ENCODE measurements at places on chromosomes 2 and 18.
A peak's percentile ranks its signal among the peaks of the same experiment; 100 is the strongest.

DNA sequence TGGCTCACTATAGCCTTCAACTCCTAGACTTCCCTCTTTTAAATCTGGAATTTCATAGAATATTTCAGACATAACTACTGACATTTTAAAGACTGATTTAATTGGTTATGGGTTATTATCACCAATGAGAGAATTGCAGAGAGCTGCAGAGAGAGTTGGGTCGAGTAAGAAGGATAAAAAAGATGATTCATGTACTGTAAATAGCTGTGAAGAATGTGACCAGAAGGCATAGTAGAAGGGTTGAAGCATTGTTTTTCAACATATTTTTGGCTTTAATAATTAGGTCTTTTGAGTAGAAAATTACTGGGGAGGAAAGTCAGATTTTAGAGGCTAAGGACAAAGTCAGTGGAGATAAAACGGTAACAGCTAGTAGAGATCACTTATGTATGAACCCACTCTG is 503.2 kb upstream of the SLC8A1 start:
- no peak for DNase-seq

DNA sequence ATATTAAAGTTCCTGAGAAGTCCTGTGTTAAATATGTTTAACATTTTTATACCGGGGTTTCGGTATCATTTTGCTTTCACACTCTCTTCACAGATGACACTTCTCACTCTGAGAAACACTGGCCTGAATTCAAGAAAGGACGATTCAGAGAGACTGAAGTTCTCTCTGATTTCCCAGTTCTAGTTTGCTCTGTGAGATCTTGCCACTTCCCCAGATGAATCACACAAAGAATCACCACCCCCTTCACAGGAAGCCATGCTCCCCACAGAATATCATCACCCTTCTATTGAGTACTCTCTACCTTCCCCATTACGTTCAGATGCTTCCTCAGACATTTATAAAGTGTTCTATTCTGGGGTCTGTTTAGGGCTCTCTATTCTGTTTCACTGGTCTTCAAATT is 16.1 kb upstream of the CD207 start:
- peak; percentile 91 for DNase-seq

GRCh38 chr2:156242874-156243273 is 89.6 kb downstream of the NR4A2 start:
- no peak for DNase-seq

DNA sequence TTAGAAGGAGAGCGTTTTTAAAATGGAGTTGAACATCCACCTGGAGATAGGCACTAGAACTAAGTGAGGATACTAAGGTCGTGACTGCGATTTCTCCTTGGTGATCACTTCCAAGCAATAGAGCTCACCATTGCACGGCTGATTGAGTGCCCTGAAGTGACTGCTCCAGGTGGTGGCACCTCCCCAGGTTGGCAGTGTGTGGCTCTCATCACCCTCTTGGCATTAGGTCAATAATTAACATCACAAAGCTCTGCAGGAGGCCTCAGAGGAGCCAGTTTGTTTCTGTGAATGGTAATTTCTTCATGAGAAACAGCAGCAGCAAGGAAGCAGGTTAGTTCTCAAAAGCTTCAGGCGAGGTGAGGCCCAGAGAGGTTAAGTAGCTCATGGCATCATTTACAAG is 259.6 kb downstream of the CLIP4 start:
- DNase-seq = no peak

DNA sequence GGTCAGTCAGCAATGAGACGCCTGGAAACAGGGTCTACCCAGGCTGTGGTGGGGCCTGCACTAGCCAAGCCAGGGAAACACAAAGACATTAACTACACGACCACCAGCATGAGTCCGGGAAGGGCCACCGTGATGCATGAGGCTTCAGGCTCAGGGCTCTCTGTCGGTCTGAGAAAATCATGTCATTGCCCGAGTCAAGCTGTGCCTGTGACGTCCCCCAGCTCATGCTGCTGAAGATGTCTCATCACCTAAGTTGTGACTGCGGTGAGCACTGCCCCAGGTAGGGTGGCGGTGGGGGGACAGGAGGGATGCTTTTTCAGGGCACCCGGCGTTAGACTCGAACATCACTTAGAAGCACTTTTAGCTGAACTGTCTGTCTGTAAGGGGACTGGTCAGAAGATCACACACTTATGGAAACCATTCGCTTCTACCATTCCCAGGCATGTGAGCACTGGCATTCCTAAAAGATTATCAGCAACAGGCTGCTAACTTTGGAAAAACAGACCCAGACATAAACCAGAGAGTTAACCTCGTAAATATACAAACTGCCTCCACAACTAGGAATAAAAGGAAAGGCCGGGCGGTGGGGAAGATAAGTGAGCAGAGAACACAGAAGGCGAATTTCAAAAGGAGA is 234.5 kb downstream of the HDAC4 start:
- DNase-seq = no peak

DNA sequence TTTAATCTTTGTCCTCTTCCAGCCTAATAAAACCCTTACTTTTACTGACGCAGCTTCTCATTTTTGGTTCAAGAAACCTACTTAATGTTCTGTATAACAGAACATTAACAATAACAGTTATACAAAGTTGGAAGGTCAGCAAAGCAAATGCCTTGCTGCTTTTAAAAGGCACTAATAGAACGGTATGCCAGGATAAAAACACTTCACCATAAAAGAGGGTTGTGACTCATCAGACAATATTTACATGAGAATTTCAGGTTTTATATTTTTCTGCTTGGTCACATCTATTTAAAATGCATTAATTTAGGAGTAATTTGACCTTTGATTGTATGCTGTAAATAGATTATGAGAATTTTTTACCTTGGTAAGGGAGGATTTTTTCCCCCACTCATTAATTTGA is 3.0 kb downstream of the KLHL41 start:
- DNase-seq = no peak

DNA sequence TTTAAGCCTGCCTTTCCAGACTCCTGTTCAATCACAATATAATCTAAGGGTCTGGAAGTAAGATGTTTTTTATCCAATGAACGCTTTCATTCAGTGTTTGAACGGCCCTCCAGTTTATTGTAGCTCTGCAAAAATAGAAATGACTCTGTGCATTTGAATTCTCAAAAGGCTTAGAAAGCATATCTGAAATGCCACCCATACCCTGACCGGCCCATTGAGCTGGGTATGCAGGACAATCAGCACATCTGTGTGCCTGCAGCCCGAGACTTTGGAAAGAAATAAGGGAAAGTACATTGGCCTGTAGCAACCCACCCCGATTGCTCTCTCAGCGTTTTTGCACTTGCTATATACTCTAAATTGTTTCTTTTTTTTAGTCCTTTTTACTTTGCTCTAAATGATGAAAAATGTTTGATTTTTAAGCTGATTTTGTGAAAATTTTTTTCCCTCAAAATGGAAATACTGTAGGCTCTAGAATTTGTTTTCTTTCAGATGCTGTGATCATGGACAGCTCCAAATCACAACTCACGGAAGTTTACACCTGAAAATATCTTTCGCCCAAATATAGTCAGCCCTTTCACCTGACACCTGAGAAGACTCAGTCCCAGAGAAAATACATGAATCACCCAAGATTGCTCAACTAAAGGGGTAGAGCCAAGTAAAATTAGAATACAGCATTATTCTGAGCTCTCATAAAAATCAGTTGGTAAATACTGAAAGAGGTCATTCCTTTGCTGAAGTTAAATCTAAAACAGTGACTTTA is 194.5 kb upstream of the SIX3 start:
- DNase-seq = no peak

DNA sequence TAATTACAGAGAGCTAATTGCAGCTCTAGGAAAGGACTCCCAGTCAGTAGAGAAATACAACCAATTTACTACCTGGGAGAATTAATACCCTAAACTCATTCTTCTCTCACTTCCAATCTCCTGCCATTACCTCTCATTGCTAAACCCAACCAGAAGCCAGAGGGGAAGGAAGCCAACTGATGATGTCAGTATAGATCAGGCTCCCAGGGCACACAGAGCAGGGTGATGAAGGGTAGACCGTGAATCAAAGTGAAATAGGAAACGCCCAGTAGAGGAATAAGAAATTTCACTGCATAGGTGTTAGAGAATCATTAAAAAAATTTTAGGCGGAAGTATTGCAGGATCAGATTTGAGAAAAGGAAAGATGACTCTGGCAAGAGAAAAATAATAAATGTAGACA is 456.8 kb upstream of the NXPH2 start:
- DNase-seq = no peak

DNA sequence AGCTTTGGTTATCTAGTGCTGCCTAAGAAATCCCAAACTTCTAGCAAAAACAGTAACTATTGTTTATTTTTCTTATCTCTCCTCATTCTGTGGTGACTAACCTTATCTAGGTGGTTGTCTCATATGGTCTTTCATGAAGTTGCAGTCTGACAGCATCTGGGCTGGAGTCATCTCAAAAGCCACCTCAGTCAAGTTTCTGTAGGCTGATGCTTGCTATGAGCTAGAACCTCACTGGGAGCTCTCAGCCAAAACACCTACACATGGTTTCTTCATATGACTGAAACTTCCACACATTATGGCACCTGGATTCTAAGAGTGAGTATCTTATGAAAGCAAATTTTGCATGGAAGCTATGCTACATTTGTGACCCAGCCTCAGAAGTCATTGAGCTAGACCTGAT is 596.4 kb upstream of the VRK2 start:
- DNase-seq = peak; percentile 2

DNA sequence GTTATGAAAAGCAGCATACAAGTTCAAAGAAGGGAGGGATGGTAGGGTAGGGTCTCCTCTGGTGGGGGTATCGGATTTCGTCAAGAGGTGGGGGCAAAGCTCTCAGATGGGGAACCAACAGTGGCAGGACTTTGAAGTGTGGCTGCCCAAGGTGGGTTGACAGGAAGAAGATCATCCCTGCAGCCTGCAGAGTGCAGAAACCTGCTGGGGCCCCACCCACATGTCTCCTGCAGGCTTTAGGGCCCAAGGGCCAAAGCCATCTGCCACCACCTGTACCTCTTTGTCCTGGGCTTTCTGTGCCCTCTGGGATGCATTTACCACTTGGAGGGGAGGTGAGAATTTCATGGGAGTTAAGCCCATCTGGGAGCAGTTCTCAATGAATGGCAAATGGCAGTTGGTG is 42.7 kb downstream of the KCNF1 start:
- DNase-seq = no peak

- DNase-seq = no peak
Measured at GRCh38 chr2:9944330-9944758, 7.1 kb upstream of the GRHL1 start.

DNA sequence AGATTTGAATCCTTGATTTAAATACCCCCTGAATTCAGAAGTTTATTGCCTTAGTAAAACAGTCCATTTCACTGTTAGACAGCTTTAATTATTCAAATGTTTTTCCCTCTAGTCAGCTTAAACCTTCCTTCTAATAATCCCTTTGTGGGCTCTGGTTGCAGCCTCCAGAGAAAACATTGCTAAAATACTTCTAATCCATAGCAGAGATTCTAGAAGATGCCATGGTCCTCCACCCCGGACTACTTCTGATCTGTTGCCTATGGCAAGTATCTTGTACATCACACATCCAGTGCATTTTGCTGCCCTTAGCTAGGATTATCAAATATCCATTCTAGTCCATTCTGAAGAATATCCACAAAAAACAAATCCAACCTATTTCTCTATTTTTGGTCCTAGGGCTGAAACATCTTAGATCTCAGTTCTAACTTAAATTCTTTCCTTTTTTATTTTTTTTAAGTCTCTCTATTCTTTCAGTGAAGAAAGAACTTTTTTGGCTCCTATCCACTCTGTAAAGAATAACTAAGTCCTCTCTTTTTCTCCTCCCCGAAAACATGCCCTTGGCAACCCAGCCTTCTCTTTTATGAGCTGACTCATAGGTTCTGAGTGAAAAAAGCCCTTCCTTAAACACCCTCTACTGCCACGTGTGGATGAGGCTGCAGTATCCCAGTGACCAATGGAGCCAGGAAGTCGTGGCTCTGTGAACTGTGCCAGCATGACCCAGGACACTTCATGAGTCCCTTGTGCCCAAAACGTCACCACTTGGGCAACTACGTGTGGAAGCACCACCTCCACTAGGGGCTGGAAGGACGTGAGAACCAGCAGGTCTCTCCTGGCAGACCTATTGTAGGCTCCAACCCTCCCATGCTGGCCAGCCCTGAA is 349.8 kb downstream of the TNS1 start:
- DNase-seq = no peak

GRCh38 chr2:101802329-101802728 is 104.8 kb downstream of the MAP4K4 start:
- no peak for DNase-seq

GRCh38 chr2:200408428-200409316 is 101.2 kb downstream of the KCTD18 start:
- DNase-seq = peak; percentile 11

DNA sequence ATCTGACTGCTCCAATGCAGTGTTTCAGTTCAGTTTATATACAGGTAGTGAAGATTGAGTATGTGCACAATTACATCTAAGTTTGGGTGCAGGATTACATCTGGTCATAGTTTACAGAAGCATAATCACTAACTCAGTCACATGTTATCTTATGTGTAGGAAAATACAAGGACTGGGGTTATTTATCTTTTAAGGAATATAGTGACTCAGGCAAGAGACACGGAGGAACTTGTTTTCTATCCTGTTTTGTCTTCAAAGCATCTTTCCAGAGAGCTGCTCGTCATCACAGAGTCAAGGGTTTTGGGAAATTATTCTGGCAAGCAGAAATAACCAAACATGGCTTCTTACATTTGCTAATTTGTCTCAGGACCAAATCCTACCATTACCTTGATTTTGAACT is 1371.5 kb upstream of the TMEFF2 start:
- no peak for DNase-seq

DNA sequence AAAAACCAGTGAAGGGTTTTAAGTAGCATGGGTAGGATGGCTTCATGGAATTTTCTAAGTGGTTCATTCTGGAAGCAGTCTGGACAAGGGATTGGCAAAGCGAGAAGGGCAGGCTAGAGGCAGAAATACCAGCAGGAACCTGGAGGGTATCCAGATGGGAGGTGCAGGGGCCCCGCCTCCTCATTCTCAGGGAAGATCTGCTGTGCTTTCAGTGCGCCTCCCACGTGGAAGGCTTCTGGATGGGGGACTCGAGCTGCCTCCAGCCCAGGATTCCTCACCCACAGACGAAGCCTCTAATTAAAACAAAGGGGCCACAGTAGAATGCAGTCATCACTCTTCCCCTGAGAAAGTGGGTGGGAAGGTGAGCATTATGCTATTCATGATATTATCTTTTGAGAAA is 79.8 kb downstream of the VSNL1 start:
- DNase-seq = no peak

DNA sequence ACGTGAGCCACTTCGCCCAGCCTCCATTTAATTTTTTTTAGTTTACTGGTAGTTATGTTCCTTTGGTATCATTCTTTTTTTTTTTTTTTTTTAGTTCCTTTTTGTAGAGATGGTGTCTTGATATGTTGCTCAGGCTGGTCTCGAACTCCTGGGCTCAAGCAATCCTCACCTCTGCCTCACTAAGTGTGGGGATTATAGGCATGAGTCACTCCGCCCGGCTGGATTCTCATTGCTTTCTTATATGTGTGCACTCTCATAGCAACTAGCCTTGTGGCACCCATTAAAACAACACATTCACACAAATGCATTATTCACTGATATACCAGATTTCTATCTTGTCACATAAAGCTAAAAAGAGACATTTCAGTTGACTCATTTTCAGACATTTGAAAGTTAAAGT is 4.2 kb downstream of the TTC27 start:
- peak; percentile 31 for DNase-seq
